ENCODE measurements at places on chromosomes 5 and 9. TPM values are rescaled to one million over a fixed set of nuclear protein-coding genes. Genes with fewer than 3 reads are reported as not detected.

DNA sequence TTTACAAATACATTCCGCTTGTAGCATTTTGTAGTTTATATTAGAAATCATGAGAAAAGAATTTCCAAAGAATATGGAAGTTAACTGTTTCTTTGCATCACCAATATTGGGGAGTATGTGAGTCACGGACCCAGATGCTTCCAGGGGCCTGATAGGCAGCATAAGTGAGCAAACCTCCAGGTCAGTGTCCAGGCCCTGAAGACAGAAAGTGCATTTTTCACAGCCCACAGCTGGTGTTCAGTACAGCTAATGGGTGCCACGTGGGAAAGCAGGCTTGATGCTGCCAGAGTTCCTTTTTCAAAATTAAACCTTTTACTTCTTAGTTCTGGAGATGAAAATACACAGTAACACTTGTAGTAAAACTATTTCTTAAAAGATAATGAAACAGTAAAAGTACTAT lies 454.4 kb upstream of the ACTBL2 start:
- no peak for DNase-seq

DNA sequence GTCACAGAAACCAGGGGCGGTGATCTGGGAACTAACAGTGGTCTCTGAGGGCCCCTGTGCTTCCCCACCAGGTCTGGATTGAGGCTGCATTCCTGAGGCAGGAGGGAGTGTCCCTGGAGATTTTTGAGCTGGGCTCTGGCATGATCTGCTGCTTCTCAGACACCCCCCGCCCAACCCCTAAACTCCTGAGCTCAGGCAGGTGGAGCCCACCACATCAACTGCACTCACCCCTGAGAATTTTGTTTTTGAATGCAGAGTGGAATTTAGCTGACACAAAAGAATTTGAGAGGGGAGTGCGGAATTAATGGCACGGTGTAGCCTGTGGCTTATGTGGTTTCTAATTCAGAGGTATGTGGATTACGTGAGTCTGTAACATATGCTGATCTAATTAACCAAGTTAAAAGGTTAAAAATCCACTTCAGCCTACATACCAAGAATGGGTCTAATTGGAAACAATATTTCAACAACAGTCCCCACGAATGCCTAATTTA lies 23.9 kb upstream of the CTSL start:
- DNase-seq = no peak

- DNase-seq = peak; percentile 69
These were observed 482 bp downstream of the NFIB start for GRCh38 chr9:14313378-14313940.

GRCh38 chr9:114626415-114627020 lies 15.4 kb downstream of the TMEM268 start:
- DNase-seq = no peak

The SLC25A25 gene
- polyA plus RNA-seq = 15.3 TPM

The SLCO4C1 gene
- 3.4 TPM for polyA plus RNA-seq

The HTR4 gene
- not detected for polyA plus RNA-seq

The SLC4A9 gene
- 0.15 TPM for polyA plus RNA-seq

- peak; percentile 43 for DNase-seq
These were observed 55.3 kb upstream of the RAD23B start for GRCh38 chr9:107227774-107228173.

GRCh38 chr5:100858987-100859545 lies 44.0 kb downstream of the ST8SIA4 start:
- DNase-seq = no peak

DNA sequence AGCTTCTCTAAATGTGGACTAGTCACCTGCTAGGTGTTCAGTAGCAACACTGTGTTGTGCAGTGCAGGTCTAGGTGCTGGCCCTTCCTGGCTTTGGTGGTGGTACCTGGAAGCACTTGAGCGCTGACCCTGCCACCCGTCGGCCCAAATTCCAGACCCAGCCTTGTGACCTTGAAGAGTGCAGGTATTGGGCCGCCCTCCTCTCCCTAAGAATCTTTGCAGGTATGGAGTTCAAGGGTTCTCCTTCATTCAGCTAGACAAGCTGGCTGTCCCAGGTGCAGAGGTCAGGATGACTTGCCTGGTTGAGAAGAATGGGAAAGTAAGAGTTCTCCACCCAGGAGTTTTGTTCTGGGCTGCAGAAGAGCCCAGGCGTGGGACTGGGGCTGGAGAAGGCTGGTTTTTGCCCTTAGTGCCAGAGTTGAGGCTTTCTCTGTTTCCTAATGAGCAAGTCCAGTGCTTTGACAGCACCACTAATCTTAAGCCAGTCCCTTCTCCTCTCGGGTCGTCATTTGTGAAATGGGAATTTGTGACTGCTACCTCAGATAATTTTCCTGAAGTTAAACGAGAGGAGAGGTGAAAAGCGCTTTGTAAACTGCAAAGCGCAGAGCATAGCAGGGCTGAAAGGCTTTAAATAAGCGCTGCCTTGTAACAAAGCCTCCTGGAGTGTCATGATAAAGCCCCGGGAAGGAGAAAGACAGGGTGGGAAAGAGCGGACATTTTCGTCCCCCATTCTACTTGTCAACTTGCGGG lies 4.0 kb downstream of the FOXE1 start:
- no peak for DNase-seq

The SPATA31A3 gene
- not detected for polyA plus RNA-seq

- DNase-seq = peak; percentile 85
These were observed 250.1 kb downstream of the CEMIP2 start for GRCh38 chr9:71518045-71518827.

DNA sequence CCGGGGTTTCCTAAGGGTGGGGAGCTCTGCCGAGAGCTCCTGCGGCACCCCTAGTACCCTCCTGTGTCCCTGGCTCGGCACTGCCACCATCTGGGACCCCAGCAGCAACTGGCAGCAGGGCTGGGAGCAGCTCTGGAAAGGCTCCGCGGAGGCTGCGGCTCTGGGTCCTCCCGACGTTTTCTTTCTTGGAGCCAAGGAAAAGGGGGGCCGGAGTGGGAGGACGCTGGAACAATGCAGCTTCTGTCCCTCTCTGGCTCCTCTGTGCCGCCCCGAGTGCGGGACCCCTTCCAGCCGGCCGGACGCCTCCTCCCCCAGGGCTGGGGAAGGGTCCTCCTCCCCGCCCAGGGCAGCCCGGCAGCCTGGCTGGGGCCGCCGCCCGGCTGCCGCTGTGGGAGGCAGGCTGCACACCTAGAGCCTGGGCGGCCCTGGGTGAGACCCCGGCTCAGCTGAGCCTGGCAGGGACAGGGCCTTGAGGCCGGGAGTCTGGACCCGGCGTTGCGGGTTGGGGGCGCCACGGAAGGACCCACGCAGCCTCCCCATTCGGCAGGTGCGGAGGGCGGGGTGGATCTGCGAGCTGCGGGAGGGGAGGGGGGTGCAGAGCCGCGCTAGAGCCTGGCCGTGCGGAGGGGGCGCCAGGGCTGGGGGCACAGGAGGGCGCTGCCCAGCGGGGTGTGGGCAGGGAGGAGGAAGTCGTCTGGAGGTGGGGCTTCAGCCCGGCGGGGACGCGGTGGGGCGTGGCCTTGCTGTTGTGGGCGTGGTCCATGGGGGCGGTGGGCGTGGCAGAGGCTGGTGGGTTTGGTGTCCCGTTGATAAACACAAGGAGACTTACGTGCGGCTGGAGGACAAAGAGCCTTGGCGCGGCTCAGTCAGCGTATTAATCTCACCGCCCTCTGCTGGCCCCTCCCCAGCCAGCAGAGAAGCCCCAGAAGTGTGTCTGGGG lies 15.1 kb downstream of the GPSM1 start:
- DNase-seq = no peak

GRCh38 chr5:111454198-111454622 lies 58.1 kb downstream of the STARD4 start:
- no peak for DNase-seq

DNA sequence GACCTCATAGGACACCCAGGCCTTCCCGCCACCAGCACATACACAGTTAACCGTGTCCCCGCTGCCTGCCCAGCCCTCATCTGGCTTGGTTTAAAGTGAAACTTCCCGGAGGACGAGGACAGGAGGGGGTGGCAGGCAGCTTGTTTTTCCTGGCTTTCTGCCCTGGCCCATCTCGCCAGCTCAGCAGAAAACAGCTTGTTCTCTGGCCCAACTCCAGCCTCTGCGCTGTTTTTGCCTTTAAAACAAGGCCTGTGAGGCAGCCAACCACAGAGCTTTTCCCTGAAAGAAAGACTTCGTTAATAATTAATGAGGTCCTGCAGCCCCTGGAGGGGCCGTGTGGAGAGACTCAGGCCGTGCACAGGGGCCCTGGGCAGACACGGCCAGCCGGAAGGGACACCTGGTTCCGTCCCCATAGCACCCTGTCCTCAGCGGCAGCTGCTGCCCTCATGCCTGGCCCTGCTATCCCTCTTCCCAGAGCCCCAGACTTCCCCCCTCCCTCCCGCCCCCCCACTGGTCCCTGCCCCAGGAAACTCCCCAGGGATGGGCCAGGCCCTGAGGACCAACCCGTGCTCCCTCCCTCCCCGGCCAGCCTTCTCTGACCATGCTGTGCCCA lies 108.7 kb downstream of the RXRA start:
- DNase-seq = peak; percentile 98

DNA sequence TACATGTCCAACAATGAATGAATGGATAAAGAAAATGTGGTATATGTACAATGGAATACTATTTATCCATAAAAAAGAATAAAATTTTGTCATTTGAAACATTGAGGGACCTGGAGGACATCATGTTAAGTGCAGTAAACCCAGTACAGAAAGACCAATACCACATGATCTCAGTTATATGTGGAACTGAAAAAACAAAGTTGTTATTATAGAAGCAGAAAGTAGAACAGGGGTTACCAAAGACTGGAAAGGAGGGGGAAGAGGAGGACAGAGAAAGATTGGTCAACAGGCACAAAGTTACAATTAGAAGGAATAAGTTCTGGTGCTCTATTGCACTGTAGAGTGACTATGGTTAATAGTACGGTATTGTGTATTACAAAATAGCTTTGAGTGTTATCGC lies 233.8 kb downstream of the SEMA6A start:
- DNase-seq = no peak

DNA sequence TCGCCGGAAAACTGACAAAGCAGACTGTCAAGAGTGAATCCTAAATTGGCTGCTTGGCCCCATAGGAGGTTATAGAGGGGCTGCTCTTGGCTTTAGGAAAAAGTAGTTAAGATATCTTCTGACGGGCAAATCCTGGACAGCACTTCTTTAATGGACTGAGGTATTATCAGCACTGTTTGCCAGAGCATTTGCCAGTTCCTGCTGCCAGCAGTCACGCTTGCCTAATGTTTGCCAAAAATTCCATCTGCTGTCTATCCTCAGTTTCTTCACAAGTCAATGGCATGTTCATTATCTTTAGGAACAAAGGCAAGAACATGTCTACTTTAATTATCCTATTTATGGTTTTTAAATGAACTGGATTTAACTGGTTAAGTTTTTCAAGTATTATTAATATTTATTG lies 25.8 kb upstream of the SREK1 start:
- DNase-seq = no peak

Measured in muscle of arm (tissue), 14 donors.